ENCODE measurements at places on chromosomes 16 and 17. TPM values are rescaled to one million over a fixed set of nuclear protein-coding genes. Genes with fewer than 3 reads are reported as not detected.
A peak's percentile ranks its signal among the peaks of the same experiment; 100 is the strongest.

GRCh38 chr16:89053725-89054029 is 40.0 kb upstream of the ACSF3 start:
- H3K27me3 ChIP-seq, result no peaks in the 10 kb centered on the region
- DNase-seq, result no peak
- H3K36me3 ChIP-seq, result no peaks in the 10 kb centered on the region
- no peak overlapping the region for H3K27ac ChIP-seq

DNA sequence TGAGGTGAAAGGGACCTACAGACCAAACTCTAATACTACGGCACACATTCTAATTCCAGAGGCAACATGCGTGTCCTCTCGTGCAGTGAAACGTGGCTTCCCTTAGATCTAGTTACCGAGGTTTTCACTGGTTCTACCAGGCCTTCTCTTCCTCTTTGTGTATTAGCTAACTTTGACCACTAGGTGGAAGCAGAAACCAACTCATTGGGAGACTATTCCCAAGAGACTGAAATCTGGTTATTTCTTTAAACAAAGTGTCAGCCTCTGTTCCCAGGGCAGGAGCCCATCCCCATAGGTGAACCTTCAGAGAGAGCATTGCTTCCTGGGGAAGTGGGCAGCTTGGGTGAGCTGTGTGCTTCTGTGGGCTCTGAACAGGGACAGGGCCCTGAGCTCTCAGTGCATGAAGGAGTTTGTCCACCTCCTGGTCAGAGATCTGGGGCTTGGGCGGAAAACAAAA is 19.7 kb upstream of the RCVRN start:
- no peak overlapping the region for H3K4me3 ChIP-seq
- H3K4me1 ChIP-seq, result no peaks in the 10 kb centered on the region
- no peaks in the 10 kb centered on the region for H3K27me3 ChIP-seq
- DNase-seq, result no peak

DNA sequence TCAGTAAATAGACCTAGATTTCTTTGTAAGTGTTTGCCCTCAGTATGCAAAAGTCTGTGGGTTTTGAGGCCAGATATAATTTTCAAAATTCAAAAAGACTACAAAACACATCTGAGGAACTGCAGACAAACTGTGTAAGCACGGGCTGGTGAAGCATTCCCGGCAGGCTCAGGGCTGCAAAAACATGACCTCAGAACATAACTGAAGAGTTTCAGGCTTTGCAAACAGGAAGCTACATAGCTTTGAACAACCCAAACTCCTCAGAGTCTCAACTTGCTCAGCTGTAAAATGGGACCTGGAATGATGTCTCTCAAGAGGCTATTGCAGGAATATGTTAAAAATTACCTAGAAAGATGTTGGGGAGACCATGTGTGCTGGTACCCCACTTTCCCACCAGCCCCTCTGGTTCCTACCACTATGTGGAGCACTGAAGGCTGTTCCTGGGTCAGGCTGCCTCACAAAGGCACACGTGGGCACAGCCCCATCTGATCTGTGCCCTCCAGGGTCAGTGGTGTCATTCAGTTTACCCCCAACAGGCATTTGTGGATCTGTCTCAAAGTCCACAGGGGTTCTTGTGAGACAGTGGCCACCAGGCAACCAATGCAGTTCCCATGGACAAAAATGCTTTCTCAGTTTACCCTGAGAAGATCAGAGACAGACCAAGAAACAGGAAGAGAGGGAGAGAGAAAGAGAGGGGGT is 72.9 kb downstream of the CREBBP start:
- no peak overlapping the region for H3K4me3 ChIP-seq
- H3K27ac ChIP-seq, result peak overlapping the region; percentile 64
- H3K27me3 ChIP-seq, result no peaks in the 10 kb centered on the region
- peaks cover 67% of the 10 kb centered on the region for H3K4me1 ChIP-seq
- peaks cover 24% of the 10 kb centered on the region for H3K36me3 ChIP-seq
- peak; percentile 61 for DNase-seq

GRCh38 chr16:81096715-81097208 is 567 bp upstream of the GCSH start:
- peaks cover 14% of the 10 kb centered on the region for H3K4me1 ChIP-seq
- peaks cover 2% of the 10 kb centered on the region for H3K36me3 ChIP-seq
- H3K27me3 ChIP-seq, result no peaks in the 10 kb centered on the region
- peak overlapping the region; percentile 53 for H3K4me3 ChIP-seq
- H3K27ac ChIP-seq, result peak overlapping the region; percentile 70

IL17C gene
- total RNA-seq, result 0.22 TPM

TMEM238L gene
- not detected for total RNA-seq

Measured in activated CD4-positive, alpha-beta memory T cell treated with anti-CD3 and anti-CD28 coated beads for 36 hours (primary cell).